ENCODE measurements at places on chromosomes 5 and 9.

- no peak for DNase-seq
These were observed 29.4 kb downstream of the RHOBTB3 start for GRCh38 chr5:95760273-95761191.

- peak; percentile 18 for DNase-seq
These were observed 20.1 kb downstream of the CLPTM1L start for GRCh38 chr5:1324719-1325190.

DNA sequence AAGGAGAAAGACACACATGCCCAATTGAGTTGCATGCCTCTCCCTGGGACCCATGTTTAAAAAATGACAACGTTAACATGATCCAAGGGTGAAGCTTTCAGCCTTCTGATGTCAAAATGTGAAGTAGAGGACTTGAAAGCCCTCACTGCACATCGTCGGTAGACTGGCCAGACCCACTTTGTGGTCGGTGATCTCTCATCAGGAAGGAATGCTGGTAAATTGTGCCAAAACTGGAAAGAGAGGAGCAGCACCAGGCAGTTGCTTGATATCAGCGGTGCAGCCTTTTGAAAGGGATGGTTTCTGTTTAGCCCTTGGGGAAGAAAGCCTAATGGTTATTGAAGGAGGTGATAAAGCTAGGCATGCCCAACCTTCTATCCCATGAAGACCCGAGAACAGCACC, 125.3 kb upstream of the MARCHF11 start:
- DNase-seq: no peak

- no peak for DNase-seq
These were observed 25.0 kb downstream of the C5orf15 start for GRCh38 chr5:133943475-133943817.

DNA sequence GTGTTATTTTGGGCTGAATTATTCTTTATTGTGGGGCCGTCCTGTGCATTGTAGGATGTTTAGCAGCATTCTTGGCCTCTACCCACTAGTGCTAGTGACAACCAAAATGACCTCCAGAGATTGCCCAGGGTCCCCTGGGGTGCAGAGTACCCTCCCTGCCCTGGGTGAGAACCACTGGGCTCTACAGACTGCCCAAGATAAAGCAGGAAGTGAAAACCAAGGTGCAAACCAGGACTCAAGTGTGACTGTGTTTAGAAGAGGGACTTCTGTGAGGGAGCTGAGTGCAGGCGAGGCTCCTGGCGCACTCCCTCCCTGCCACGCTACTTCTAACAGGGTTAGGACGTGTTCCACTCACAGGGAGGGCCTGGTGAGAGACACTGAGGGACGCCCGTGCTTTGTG, 41.6 kb downstream of the USP20 start:
- no peak for DNase-seq

DNA sequence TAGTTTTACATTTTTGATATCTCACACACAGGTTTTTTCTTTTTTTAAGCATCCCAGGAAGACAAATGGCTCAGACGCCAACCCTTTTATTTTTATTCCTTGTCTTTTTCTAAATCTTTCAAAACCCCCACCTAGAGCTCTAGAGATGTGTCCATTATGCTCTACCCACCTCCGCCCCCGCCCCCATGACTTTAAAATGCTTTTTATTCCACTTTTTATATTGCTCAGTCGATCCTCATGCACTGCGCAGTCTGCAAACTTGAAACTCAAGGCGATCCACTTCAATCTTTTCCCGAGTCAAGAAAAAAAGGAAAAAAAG, 411 bp upstream of the MAT2B start:
- no peak for DNase-seq

- no peak for DNase-seq
These were observed 146.2 kb downstream of the GOLPH3 start for GRCh38 chr5:32027717-32028458.

DNA sequence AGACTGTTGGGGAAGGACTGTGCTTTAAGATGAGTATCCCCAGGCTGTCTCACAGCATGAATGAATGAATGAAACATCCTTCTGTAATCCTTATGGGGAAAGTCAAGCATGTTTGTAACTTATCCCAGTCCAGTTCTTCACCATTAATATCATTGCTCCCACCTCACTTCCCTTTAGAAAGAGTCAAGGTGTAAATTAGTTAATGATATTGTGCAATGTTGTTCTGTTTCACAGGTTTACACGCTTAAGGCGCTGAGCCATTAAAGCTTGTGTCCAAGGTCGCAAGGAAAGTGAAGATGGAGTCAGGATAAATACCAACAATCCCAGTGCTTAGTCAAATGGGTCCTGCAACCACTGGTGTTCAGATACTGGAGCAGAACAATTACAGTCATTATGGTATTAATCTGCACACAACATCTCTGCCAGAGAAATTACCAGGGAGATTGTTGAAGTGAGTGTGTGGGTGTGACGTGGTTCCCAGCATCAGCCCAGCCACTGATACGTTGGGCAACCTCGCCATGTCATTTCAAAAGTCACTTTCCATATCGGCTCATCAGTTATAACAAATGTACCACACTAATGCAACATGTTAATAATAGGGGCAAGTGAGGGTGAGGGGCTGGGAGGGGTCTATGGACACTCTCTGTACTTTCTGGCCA, 1.5 kb upstream of the MYO10 start:
- no peak for DNase-seq

DNA sequence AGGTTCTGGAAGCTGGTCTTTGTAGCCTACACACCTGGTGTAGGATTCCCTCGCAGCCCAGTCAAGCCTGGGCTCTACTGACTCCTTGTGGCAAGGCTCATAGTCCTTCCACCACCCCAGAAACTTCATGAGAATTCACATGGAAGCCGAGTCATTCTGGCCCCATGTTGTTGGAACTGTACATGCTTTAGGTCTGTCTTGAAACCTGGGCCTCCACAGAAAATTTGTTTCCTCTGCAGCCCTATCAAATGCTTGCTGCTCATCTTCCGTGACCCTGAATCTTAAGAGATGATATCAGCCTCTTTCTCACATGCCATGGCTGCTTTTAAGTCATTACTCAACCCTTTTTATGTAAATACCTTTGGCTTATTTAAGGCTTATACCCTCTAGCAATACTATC, 113.4 kb upstream of the GRHPR start:
- no peak for DNase-seq

DNA sequence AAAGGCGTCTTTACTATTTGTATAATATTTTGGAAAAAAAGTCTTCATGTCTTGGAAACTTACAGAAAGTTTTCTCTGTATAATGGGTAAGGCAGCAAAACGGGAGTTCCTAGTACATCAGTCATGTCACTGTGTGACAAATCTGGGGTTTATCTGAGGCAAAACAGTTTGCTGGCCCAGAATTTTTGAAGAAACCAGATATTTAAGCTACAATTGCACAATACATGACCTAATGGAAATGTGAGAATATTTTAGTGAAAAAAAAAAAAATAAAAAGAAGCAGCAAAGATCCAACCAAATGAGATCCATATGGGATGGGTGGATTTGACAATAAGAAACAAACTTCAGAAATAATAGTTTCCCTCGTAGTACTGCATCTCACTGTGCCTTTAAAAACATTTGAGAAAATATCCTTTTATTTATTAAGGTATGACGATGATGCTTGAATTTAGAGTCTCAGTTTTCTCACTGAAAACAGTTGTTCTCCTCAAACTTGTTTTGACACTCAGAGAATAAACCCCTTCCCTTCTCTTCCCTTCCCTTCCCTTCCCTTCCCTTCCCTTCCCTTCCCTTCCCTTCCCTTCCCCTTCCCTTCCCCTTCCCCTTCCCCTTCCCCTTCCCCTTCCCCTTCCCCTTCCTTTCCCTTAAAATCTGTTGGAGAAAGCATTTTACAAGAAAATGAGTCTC, 180.5 kb upstream of the TUT7 start:
- no peak for DNase-seq

GRCh38 chr5:149274939-149275338, 3.3 kb downstream of the AFAP1L1 start:
- DNase-seq: no peak

GRCh38 chr5:148842161-148842560, 15.8 kb downstream of the ADRB2 start:
- no peak for DNase-seq

DNA sequence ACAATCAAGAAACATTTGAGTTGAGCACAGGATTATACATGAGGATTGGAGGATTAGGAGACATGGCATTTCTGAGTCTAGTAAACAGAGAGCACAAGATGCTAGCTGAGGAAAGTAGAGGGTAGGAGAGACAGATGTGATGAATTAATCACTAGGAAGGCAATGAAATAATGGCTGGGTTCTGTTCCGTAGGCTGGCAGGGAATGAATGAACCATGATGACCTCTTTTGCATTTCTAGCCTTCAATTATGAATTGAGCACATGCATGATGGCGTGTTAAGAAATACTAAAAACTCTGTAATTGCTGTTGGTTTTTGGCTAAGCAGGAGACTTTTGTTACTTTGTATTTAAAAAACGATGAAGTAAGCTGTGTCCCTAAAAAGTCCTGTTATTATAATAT, 420.0 kb upstream of the TLE4 start:
- no peak for DNase-seq

GRCh38 chr9:3916984-3917383, 382.9 kb downstream of the GLIS3 start:
- no peak for DNase-seq

- DNase-seq: no peak
These were observed 655 bp downstream of the MARVELD2 start for GRCh38 chr5:69415584-69415958.

- DNase-seq: no peak
These were observed 14.8 kb downstream of the SAXO1 start for GRCh38 chr9:19018201-19018600.

DNA sequence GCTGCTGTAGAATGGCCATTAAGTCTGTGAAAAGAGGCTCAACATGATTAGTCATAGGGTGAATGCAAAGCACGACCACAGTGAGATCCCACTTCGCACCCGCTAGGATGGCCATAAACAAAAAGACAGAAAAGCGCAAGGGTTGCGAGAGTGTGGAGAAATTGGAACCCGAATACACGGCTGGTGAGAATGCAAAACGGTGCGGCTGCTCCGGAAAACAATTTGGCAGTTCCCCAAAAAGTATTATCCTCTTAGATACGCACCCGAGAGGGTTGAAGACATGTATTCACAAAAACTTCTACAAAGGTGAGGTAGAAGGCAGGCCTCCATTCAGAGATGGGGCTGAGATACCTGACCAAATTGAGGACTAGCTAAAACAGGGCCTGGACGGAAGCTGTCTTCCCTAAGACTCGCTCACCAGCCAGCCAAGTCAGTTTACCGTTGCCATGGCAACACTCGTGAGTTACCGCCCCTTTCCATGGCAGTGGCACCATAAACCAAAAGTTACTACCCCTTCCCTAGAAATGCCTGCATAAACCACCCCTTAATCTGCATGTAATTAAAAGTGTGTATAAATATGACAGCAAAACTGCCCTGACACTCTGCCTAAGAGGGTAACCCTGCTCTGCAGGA, 726 bp upstream of the PSMB7 start:
- no peak for DNase-seq

DNA sequence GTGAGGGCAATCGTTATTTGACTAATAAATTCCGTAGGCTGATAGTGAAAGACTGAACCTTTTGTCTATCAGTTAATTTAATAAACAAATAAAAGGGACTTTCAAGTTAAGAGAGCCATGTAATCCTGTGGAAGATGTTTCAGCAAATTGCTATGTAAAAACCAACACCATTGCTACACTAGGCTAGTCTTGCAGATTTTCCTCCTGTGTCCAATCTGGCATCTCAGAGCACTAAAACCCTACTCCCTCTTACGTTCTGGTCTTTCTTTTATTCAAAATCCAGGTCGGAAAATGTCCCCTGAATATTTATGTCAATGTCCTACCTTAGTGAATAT, 478.8 kb upstream of the TNC start:
- DNase-seq: no peak

DNA sequence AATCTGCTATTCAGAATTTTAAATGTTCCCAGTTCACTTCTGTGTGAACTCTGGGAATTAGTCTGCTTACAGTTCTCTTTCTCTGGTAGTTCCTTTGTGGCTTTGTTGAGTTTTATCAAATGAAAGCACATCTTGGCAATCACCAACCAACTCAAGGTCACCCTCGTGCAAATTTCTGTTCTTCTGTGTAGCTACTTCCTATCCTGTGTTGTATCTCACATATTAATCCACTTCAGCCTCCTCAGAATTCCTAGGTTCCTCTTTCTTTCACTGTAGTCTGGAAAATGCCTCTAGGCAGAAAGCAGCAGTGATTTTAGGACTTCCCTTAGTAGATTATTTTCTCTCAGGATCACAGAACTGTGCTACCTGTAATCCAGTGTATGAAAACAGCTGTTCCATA, 100.3 kb downstream of the AUH start:
- no peak for DNase-seq

DNA sequence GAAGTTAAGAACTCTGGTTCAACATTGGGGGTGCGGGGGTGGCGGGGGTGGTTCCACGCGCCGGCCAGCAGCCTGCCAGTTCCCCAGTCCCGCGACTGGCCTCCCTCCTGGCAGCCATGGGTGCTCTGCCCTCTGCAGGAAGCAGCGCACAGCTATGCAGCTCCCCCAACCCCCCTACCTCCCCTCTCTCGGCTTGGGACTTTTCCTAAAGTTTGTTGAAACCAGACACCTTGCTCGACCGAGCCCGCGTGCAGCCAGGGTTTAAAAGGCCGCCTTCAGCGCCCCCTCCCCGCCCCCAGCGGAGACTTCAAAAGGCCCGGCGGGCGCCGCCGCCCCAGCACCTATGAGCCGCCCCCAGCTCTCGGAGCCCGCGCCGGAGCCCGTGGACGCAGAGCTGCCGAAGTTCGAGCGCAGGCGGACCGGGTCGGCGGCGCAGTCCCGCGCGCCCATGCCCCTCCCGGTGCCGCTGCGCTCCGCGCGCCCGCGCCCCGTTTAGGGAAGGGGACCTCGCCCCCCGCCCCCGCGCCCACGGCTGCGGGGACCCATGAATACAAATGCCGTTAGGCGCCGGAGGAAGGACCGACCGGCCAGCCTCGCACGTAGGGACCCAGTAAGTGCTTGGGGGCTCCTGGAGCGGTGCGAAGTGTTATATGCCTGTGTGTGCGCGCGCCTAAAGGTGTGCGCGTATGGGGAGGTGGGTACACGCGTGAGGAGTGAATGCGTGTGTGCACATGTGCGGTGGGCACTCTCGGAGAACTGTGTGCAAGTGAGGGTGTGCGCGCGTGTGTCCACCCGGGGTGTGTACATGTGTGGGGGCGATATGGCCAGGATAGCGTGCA, 1.4 kb upstream of the COL27A1 start:
- no peak for DNase-seq

GRCh38 chr9:94805585-94805984, 79.1 kb downstream of the AOPEP start:
- DNase-seq: no peak

DNA sequence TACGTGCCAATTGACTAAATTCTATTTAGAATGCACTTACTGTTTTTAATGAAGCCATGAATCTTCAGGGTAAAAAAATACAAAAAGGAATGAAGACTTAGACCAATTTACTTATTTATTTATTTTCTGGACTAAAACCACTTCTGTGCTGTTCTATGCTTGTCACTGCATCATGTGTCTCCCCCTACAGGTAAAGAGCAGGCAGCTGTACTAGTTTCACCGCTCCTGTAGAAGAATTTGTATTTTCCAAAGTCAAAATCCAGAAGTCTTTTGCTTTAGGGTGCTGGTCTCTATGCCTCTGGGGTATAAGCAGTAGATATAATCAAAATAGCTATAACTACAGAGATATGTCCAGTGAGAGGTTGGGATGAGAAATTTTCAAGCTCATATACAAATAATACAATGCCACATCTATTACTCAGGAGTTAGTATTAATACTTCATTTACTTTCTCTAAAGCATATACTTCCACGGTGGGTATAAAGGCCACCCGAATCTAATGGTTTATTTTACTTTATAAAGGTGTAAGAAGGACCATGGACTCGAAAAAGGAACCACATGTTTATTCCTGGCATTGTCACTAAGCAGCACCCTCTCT, 591.5 kb downstream of the RAB3C start:
- DNase-seq: peak; percentile 16

Data from D721Med (cell line).